ENCODE measurements at places on chromosomes 4 and X. TPM values are rescaled to one million over a fixed set of nuclear protein-coding genes. Genes with fewer than 3 reads are reported as not detected.

TEX13B gene
- total RNA-seq = not detected

RBPJ gene
- total RNA-seq = 15.3 TPM

DMP1 gene
- total RNA-seq = not detected

ABCG2 gene
- total RNA-seq = 22.0 TPM

MAGED2 gene
- total RNA-seq = 87.7 TPM

NOCT gene
- 8.5 TPM for total RNA-seq

Measured in A549 treated with Hydrocortisone at 1 μM for 4 hours (cell line).